ENCODE measurements at places on chromosomes 7 and 10.

DNA sequence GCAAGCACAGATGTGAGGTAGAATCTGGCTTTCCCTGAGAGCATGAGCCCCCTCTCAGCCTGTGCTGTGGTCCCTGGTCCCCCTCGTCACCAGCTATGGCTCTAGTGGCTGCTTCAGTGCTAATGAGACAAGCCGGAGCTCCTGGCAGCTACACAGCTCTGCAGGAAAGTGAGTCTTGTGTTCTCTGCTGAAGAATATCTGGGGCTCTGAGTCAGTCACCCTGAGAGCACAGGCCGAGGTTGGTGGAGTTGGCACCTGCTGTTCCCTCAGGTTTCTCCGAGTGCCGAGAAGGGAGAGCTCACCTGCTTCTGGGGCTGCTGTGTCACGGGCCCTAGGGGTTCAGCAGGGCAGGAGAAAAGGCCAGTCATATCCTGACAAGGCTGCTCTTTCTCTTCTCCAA lies 37.2 kb upstream of the GJD4 start:
- DNase-seq, result no peak

DNA sequence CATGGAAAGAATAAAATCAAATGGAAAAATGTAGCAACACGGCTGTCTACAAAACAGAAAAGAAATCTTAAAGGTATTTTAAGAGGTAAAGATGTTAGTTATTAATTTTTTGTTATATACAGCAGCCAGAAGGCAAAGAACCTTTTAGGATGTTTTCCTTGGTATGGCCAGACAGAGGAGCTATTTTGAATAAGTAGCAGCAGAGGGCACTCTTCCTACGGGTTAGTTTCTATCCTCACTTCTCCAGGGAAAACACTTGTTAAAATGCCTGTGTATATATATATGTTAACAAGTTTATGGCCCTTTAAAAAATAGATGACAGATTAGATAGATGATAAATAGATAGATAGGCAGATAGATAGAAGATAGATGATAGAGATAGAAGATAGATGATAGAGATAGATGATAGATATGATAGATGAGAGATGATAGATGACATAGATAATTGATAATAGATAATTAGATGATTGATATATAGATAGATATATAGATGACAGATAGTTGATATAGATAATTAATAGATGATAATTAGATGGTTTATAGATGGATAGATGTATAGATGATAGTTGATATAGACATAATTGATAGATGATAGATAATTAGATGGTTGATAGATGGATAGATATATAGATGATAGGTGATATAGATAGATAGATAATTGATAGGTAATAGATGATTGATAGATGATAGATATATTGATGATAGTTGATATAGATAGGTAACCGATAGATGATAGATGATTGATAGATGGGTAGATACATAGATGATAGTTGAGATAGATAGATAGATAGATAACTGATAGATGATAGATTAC lies 57.8 kb upstream of the WIPF3 start:
- DNase-seq, result peak; percentile 10

GRCh38 chr7:21371360-21371759 lies 56.5 kb upstream of the SP4 start:
- DNase-seq, result no peak

GRCh38 chr7:4216016-4216415 lies 466.1 kb upstream of the FOXK1 start:
- DNase-seq, result no peak

- DNase-seq, result no peak
Observed at GRCh38 chr7:68725843-68726785, 872.2 kb upstream of the AUTS2 start.

Measured in GM04504 (cell line).